ENCODE measurements at places on chromosomes 6 and 20.

DNA sequence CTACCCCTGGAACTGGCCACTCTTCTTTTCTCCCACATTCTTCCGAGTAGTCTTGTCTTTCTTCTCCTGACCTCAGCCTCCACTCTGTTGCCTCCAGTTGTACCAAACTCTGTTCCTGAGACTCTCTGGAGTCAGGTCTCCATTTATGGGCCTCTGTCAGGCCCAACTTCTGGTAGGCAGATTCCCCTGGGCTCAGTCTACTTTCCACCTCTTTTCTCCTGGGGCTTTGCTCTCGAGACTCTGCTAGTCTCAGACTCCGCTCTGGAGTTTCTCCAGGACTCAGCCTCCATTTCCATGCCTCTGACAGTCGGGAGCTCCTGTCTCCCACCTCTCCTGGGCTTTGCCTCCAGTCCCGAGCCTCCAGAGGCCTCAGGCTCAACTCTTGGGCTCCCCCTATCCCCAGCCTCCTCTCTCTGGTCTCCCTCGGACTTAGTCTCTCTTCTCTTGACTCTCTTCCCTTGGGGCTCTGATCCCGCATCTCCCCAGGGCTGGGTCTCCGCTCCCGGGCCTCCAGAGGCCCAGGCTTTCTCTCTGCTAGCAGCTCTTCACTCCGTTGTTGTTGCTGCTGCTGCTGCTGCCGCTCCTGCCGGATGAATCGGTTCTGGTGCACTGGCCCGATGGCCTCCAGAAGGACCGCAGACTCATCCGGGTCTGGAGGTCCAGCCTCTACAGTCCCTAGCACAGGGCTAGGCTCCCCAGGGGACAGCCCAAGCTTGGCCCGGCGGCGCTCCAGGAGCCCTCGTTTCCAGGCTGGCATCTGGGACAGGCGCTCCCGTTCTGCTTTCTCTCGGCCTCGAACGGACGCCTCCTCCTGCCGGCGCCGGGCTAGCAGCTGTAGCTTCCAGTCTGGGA lies 1.1 kb downstream of the PPP1R18 start:
- DNase-seq = no peak

- DNase-seq = no peak
Observed at GRCh38 chr6:155709262-155709661, 253.6 kb upstream of the NOX3 start.

DNA sequence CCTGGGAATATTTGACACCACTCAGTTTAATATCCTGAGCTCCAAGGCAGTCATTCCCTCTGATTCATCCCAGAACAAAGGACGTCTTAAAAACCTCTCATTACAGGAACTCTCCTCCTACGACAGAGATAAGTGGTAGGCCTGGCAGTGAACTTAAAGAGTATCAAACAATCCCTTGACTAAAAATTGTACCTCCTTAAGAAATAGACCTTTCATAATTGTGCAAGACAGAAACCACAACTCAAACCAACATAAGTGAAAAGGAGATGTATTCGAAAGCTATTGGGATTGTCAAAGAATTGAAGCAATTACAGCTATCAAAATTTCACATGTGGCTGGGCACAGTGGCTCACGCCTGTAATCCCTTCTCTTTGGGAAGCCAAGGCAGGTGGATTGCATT lies 19.1 kb upstream of the BNIP5 start:
- DNase-seq = no peak

DNA sequence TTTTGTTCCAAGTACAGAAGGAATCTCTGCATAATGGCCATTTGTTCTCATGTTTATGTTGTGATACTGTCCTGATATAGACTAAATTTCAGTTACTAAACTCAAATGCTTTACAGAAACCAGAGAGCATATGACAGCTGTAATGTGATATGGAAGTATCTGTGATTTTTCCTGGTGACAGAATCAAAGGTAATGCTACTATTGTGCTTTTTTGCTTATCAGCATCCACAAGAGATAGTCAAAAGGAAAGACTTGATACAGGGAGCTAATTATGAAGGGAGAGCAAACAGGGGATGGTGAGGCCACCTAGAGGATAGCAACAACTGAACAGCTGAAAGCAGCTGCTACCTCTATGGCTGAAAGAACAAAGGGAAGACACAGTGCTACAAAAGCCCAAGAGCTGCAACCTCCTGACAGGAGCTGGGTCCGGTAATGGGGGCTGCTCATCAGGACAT lies 181.4 kb downstream of the PHF3 start:
- no peak for DNase-seq

GRCh38 chr6:124420116-124420840 lies 542.0 kb upstream of the RNF217 start:
- DNase-seq = no peak

- no peak for DNase-seq
Observed at GRCh38 chr6:142816486-142816885, 128.5 kb downstream of the HIVEP2 start.

GRCh38 chr6:33636655-33637054 lies 15.5 kb downstream of the ITPR3 start:
- no peak for DNase-seq

- no peak for DNase-seq
Observed at GRCh38 chr20:44733341-44734069, 12.2 kb upstream of the KCNK15 start.

All from activated CD4-positive, CD25-positive, alpha-beta regulatory T cell (primary cell).